ENCODE measurements at places on chromosomes 5 and 9. TPM values are rescaled to one million over a fixed set of nuclear protein-coding genes. Genes with fewer than 3 reads are reported as not detected.

Gene DBH
- 0.23 TPM for total RNA-seq

- no peaks in the 10 kb centered on the region for H3K4me1 ChIP-seq
- no peak overlapping the region for H3K4me3 ChIP-seq
- no peaks in the 10 kb centered on the region for H3K36me3 ChIP-seq
- no peak for DNase-seq
- no peak overlapping the region for H3K27ac ChIP-seq
Measured at GRCh38 chr9:107397076-107398044, 92.2 kb downstream of the KLF4 start.

- no peak overlapping the region for H3K27ac ChIP-seq
- H3K4me3 ChIP-seq = no peak overlapping the region
- H3K4me1 ChIP-seq = peaks cover 23% of the 10 kb centered on the region
- DNase-seq = no peak
- H3K36me3 ChIP-seq = no peaks in the 10 kb centered on the region
Measured at GRCh38 chr9:105500108-105500766, 52.4 kb downstream of the FSD1L start.

- no peaks in the 10 kb centered on the region for H3K36me3 ChIP-seq
- no peaks in the 10 kb centered on the region for H3K4me1 ChIP-seq
- no peaks in the 10 kb centered on the region for H3K27me3 ChIP-seq
- no peak overlapping the region for H3K4me3 ChIP-seq
- no peak overlapping the region for H3K27ac ChIP-seq
- no peak for DNase-seq
Measured at GRCh38 chr9:20137425-20137824, 348.6 kb upstream of the SLC24A2 start.

Gene LSM11
- 3.0 TPM for total RNA-seq

Gene ARSI
- total RNA-seq = 7.5 TPM

DNA sequence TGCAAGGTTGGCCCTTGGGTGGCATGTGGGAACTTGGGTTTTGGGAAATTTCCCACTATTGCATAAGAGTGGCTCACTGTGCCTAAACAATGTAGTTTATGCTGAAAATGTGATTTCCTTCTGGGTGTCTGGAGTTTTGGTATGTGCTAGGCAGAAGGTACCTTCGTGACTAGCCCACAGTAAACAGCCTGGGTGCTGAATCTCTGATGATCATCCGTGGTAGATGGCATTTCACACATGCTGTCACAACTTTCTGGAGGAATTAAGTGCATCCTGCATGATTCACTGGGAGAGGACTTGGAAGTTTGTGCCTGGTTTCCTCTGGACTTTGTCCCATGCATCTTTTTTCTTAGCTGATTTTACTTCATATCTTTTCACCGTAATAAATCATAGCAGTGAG, 64.5 kb downstream of the LNPEP start:
- H3K4me1 ChIP-seq = no peaks in the 10 kb centered on the region
- H3K27ac ChIP-seq = no peak overlapping the region
- no peak for DNase-seq
- H3K36me3 ChIP-seq = peaks cover 75% of the 10 kb centered on the region
- H3K27me3 ChIP-seq = no peaks in the 10 kb centered on the region

- no peak for DNase-seq
- peaks cover 58% of the 10 kb centered on the region for H3K27me3 ChIP-seq
- no peaks in the 10 kb centered on the region for H3K36me3 ChIP-seq
- H3K27ac ChIP-seq = no peak overlapping the region
Measured at GRCh38 chr9:126788634-126789349, 16.0 kb upstream of the ZBTB43 start.

Gene NFX1
- total RNA-seq = 39.3 TPM

Gene GBGT1
- 22.2 TPM for total RNA-seq

Gene SMIM33
- not detected for total RNA-seq

Gene PHF24
- total RNA-seq = 0.58 TPM

Gene NIM1K
- 3.0 TPM for total RNA-seq

DNA sequence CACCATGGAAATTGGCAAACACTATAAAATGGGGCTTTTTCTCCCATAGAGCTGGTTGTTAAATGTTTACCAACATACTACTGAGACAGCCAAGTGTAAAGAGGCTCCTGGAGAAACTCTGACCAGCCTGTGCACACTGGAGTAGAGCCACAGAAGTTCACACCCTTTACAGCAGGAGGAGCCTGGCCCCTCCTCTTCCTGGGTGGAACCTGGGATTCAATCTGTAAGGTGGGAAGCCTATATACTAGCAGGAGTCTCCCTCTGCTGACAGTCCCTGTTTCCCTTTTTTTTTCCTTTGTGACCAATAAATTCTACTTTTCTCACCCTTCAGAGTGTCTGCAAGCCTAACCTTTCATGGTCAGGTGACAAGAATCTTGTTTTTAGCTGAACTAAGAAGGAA, 10.4 kb upstream of the SLC30A5 start:
- H3K27me3 ChIP-seq = no peaks in the 10 kb centered on the region
- H3K4me3 ChIP-seq = no peak overlapping the region
- no peaks in the 10 kb centered on the region for H3K4me1 ChIP-seq
- H3K27ac ChIP-seq = no peak overlapping the region
- H3K36me3 ChIP-seq = no peaks in the 10 kb centered on the region

DNA sequence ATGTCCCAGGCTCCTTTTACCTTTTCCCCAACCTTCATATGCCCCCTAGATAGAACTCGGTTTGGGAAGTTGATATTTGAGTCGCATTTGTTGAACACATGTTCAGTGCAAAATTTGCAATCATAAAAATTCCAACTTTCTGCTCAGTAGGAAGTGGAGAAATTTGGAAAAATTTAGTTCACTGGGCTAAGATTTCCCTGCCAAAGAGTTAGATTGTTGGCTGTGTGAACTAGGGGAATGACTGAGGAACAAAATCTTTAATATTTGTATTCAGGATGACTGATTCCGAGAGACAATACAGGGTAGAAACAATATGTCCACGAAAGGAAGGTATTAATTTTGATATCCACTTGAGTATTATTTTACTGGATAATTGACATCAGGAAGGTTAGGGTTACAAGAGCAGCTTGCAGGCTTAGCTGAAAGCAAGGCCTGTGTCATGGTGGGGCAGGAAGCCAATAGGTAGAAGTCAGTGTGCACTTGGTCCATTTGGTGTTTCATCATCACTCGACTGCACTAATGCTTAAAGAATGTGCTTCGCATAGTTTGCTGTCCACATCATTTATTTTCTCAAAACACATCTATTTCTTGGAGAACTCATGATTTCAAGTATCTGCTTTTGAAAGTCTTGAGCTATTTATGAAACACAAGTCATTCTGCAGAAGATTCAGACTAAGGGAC, 59.4 kb upstream of the GNA14 start:
- H3K27me3 ChIP-seq = no peaks in the 10 kb centered on the region
- no peaks in the 10 kb centered on the region for H3K36me3 ChIP-seq
- no peak overlapping the region for H3K4me3 ChIP-seq

DNA sequence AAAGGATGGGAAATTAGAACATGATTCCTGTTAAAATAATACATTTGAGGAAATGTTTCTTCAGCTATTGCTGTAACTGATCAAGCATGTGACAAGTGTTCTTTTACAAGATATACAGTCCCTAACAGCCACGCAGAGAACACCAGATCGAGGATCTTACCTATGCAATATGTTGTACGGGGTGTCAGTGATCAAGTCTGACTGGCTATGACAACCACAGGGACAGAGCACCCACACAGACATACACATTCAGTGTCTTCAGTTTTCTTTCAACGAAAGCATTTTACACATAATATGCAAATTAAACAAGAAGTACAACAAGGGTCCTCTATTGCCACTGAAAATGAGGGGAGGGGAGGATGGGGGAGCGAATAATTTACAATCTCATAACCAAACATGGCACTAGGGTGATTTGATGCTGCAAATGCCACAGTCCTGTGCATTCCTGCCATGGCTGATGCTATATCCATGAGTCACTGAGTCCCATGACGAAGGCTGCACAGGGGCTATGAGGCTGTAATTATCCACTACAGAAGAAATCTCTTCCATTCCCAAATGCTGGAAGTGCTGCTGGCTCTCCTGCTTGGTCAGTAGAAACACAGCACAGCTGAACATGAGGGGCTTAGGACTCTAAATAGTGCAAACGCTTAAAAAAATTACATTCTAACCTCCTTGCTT, 118.2 kb downstream of the KLHL3 start:
- no peak overlapping the region for H3K27ac ChIP-seq
- H3K4me1 ChIP-seq = peaks cover 11% of the 10 kb centered on the region
- no peaks in the 10 kb centered on the region for H3K36me3 ChIP-seq
- no peaks in the 10 kb centered on the region for H3K27me3 ChIP-seq

DNA sequence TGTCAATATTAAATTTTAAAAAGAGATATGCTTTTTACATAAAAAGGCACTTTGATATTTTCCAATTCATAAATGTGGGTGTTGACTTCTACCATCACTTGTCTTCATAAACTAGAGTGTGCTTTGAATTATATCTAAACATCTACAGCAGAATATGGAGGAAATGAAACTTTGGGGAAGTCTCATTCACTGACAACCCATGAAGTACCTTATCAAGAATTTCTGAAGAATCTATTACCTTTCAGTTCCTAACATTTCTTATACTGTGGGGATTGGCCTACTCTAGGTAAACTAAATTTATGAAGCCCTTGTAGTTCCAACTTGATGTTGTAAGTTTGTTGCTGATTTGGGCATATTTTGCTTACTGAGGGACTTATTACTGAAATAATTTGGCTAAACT, 81.9 kb downstream of the EMB start:
- no peaks in the 10 kb centered on the region for H3K4me1 ChIP-seq

GRCh38 chr5:83539463-83539790, 67.9 kb downstream of the VCAN start:
- no peak overlapping the region for H3K4me3 ChIP-seq
- peaks cover 4% of the 10 kb centered on the region for H3K4me1 ChIP-seq
- peaks cover 11% of the 10 kb centered on the region for H3K36me3 ChIP-seq
- no peaks in the 10 kb centered on the region for H3K27me3 ChIP-seq
- no peak overlapping the region for H3K27ac ChIP-seq

GRCh38 chr5:103624035-103624480, 61.5 kb upstream of the NUDT12 start:
- H3K36me3 ChIP-seq = no peaks in the 10 kb centered on the region
- no peaks in the 10 kb centered on the region for H3K4me1 ChIP-seq
- no peaks in the 10 kb centered on the region for H3K27me3 ChIP-seq
- no peak for DNase-seq
- no peak overlapping the region for H3K4me3 ChIP-seq
- no peak overlapping the region for H3K27ac ChIP-seq

DNA sequence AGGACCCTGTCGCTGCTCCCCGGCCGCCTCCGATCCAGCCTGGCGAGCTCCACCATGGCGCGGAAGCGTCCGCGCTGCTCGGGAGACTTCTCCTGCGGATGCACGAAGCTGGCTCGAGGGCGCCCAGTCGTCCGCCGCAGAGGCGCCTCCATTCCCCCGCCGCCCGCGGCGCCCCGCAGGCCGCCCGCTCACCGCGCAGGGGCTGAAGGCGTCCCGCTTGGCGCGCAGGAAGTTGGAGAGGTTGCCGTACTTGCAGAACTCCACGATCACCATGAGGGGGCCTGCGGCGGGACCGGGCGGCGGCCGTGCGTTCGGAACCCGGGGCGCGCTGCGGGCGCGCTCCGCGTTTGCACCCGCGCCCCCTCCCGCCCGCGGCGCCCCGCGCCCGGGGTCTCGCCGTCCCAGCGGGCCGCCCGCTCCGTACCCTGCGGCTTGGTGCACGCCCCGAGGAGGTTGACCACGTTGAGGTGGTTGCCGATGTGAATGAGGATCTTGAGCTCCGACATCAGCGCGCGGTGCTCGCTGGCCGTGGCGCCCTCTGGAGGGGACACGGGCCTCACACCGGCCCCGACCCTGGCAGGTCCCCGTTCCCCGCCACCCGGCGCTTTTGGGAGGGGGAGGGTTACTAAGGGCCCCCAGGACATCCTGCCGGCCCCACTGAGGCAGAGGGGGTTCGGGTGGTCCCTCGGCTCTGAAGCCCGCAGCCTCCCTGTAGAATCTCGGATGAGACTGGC, 27.7 kb upstream of the SCGB3A1 start:
- H3K36me3 ChIP-seq = no peaks in the 10 kb centered on the region
- no peak overlapping the region for H3K27ac ChIP-seq
- H3K4me3 ChIP-seq = no peak overlapping the region
- H3K27me3 ChIP-seq = no peaks in the 10 kb centered on the region
- no peak for DNase-seq
- peaks cover 16% of the 10 kb centered on the region for H3K4me1 ChIP-seq

All from left lung (tissue), 14 donors.